ENCODE measurements at places on chromosomes 16 and 17.

- DNase-seq: peak; percentile 82
These were observed 28.7 kb upstream of the MILR1 start for GRCh38 chr17:64420143-64420670.

GRCh38 chr16:8847145-8847544, 21.7 kb downstream of the CARHSP1 start:
- no peak for DNase-seq

DNA sequence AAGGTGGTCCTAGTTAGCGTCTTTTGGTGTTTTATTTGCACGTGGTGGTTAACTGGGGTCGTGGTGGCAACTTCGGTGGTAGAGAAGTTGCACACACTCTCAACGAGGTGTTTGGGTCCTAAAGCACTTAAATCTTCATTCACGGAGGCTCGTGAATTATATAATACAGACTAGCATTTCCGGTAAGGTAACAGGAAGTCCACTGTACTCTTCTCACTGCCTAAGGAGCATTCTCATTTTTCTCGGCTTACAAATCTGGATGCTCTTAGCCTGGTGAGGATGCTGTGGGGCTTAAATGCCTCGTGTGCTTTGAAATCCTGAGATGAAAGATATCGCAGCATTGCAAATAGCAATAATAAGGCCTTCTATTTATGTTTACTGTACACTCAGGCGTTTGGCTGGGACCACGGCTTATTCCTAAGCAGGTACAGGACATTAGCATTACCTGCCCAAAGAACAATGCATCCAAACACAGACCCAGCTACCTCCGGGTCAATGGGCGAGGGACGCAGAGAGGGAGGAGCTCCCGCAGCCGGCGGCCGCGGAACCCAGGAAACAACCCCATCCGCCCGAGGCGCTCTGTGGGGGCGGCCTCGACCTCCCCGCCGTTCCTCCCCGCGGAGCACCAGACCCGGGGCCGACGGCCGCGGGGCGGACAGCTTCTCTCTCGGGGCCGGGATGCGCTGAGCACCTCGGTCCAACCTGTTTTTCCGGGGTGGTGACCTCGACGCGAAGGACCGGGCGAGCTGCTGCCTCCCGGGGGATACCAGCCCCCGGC, 856 bp downstream of the DNAJA2 start:
- peak; percentile 60 for DNase-seq

DNA sequence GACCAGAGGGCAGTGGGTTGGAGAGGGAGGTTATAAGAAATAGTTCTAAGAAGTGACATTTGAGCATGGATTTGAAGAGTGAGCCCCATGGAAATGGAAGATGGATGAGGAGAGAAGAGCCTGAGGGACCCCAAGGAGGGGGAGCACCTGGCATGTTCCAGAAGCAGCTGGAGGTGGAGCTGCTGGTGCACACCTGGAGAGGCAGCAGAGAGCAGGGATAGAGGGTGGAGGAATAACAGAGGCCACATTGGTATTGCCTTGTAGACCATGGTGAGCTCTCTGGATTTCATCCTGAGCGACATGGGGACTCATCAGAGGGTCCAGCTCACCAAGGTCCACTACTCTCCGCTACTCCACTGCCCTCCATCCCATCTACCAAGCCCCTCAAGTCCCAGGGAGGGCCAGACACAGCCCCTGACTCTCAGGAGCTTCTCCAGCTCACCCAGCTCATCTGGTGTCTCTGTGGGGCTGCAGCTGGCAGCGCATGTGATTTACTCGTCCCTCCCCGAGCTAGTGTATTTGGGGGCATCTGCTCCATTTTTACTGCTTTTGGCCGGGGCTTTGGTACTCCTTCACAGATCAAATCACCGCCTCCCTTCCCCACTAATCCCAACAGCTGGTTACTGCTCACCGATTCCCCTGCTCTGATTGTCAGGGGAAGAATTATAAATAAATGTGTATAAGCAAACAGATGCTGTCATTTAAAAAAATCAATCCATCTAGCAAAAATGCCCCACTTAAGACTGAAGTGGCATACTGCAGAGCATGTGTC, 22.1 kb upstream of the KDM8 start:
- no peak for DNase-seq

DNA sequence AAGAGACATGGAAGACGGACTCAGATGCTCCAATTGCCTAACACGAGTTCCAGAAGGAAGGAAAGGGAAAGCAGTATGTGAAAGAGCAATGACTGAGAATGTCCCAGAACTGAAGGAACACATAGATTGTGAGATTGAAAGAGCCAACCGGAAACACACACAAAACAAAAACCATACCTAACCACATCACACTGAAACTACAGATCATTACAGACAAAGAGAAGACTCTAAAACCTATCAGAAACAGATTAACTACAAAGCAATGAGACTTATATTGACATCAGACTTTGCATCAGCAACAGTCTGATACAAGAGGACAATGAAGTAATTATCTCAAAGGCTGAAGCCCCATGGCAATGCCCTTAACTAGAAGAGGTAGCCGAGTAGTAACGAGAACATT, 45.6 kb upstream of the CLEC18B start:
- DNase-seq: no peak

DNA sequence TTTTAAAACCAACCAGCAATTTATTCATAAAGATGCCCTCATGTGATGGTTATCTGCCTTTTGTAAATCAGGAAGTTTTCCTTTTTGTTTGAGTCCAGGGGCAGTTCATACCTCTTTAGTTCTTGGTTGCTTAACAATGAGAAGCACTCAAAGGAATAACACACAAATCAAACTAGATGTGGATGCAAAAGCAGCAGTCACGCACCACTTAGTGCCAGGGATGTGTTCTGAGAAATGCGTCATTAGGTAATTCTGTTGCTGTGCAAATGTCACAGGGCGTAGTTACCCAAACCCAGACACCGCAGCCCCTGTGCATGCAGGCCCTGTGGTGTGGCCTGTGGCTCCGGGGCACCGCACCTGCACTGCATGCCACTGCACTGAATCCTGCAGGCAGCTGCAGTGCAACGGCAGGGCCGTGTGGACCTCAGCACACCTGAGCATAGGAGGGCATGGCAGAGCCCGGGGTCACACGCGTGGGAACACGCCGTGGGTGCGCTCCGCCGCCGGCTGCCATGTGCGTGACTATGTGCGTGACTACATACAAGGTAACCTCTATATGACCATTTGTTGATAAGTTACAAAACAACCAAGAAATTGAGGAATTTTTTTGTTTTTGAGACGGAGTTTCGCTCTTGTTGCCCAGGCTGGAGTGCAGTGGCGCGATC, 39.6 kb downstream of the PKD1 start:
- DNase-seq: no peak

DNA sequence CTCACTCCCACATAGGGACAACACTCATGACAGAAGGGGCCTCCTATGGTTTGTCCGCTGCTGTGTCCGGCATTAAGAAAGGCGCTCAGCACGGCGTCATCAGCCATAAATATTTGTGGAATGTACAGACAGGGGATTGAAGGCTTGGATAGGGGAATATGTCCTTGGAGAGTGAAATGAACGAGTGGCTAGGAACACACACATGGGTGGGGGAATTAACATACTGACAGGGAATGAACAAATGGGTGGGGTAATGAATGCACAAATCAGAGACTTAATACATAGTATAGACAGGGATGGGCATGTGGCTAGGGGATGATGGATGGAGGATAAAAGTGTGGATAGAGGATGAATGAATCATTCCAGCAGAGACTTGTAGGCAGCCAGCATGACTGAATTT, 154.0 kb upstream of the HSBP1 start:
- no peak for DNase-seq

DNA sequence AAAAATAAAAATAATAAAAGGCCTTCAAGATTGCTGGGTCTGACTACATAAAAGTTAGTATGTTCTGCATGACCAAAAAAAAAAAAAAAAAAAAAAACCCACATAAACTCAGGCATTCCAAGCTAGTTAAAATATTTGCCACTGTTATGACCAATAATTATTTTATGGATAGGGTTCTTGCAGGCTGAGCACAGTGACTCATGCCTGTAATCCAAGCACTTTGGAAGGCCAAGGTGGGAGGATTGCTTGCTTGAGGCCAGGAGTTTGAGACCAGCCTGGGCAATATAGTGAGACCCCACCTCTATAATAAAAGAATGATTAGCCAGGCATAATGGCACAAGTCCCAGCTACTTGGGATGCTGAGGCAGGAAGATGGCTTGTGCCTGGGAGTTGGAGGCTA, 8.1 kb downstream of the SCNN1B start:
- no peak for DNase-seq

- no peak for DNase-seq
These were observed 9.3 kb downstream of the ENDOV start for GRCh38 chr17:80424261-80424660.

DNA sequence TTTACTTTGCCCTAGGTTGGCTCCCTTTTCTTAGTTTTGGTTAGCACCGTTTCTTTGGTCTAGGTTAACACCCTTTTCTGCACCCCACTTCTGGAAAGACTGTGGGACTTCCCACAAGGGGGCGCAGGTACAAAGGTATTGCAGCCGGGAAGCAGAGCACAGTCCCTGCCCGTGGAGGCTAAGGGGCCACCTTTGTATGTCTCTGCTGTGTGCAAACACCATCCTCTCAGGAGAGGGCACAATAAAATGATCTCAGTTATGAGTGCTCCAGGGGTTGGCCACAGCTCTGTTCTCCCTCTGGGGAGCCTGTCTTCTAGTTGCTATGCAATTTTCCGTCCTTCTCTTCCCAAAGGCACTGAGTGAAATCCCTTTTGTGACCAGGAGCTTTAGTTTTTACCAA, 28.4 kb upstream of the TMC5 start:
- peak; percentile 47 for DNase-seq

DNA sequence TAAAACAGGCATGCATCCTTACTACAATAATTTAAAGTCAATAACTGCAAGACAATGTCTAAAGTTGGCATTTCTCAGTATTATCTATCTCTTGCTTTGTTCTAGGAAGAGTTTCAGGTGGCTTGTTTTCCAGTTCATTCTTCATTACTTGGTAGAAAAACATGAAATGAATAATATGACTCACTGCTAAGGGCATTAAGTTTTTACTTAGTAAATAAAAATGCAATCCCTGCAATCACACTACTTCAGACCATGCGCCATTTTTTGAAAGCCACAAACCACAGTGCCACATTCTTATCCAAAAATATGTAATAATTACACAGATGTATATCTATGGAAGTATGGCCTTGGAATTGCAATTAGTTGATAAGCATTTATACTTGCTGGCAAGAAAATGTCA, 55.4 kb downstream of the CREBBP start:
- no peak for DNase-seq

- DNase-seq: no peak
These were observed 52.7 kb downstream of the VMP1 start for GRCh38 chr17:59760160-59760559.

- DNase-seq: peak; percentile 51
These were observed 15.7 kb downstream of the ZDHHC7 start for GRCh38 chr16:84995663-84996062.

- no peak for DNase-seq
These were observed 7.0 kb downstream of the HEATR3 start for GRCh38 chr16:50072730-50073129.

DNA sequence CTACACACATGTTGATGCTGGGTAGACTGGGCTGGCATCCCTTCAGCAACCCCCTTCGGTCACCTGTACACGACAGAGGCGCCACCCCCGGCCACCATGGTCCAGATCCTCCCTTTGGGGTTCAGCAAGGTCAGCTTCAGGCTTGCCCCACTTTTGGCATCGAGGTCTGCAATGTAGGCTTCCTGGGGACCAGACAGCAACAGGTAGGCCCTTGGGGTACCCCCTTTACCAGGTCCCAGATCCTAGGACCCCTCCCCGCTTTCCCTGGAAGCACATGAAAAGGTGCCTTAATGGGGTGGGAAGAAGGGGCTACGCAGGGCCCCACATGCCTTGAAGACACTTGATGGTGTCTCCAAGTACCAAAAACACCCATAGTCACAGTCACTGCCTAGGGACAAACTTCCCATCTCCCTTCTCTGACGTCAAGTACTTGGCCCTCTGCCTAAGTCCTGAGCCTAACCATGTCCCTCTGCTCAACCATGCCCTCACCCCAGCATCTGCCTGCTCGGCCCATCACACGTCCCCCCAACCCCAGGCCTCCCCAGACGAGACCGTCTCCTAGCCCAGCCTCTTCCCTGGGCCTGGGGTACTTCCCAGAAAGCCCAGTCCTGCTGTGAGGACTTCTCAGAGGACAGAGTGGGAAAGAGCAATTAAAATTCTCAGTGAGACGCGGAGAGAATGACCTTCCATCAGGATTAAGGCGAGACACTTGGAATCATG, 12.1 kb downstream of the ACLY start:
- DNase-seq: no peak

GRCh38 chr17:9684955-9685621, 39.8 kb downstream of the USP43 start:
- no peak for DNase-seq

GRCh38 chr16:68366062-68366461, 55.2 kb downstream of the PRMT7 start:
- no peak for DNase-seq

- no peak for DNase-seq
These were observed 156.6 kb upstream of the ZFHX3 start for GRCh38 chr16:73204359-73205152.

GRCh38 chr16:68257906-68258800, 6.2 kb upstream of the SLC7A6 start:
- DNase-seq: no peak

DNA sequence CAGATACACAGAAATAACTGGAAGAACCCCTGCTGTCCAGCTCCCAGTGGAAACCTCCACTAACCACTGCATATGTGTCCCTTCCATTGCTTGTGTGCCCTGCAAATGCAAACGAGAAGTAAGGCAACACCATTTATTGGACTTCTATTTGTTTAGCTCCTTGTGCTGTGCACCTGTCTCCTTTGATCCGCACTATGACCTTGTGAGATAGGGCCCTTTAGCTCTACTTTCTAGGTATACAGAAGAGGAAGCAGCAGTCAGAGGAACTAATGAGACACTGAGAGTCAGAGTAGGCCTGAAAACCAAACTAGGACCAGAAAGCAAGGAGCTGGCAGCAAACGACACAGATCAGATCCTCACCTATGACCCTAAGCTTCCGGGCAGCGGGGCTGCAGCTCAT, 22.4 kb downstream of the SOX9 start:
- DNase-seq: no peak

DNA sequence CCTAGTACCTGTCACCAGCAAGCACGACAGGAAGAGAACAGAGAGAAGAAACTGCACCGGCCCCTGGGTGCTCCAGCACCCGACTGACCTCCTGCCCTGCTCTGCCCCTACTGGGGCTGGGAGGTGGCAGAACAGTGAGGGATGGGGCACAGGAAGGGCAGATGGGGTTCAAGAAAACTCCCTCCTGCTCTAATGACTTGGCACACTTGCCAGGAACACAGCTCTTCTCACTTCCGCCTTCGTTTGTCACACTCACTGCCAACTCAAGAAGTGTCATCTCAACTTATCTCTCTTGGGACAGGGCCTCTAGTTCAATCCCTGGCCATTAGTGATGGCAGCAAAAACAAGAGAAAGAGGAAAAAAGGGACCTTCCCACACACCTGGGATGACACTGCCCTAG, 42.7 kb upstream of the ICAM2 start:
- peak; percentile 52 for DNase-seq

All from CD4-positive, alpha-beta T cell treated with Interleukin-10 for 1 hour (primary cell).